Activated CD4-positive, alpha-beta memory T cell treated with anti-CD3 and anti-CD28 coated beads, Interleukin-2, amount 10 ng/mL, durations not matched to agents 7 days and 5 days (primary cell): ENCODE measurements at places on chromosomes 2 and 18.

GRCh38 chr2:166892397-166892796, 4.1 kb downstream of the XIRP2 start:
- no peaks in the 10 kb centered on the region for H3K36me3 ChIP-seq

- peaks cover 47% of the 10 kb centered on the region for H3K4me1 ChIP-seq
- no peak for DNase-seq
- no peak overlapping the region for H3K27ac ChIP-seq
- H3K27me3 ChIP-seq = no peaks in the 10 kb centered on the region
- H3K36me3 ChIP-seq = peaks cover 20% of the 10 kb centered on the region
These were observed 149.8 kb downstream of the AGPS start for GRCh38 chr2:177542396-177542795.

GRCh38 chr2:138298900-138299299, 202.7 kb upstream of the SPOPL start:
- DNase-seq = no peak
- no peaks in the 10 kb centered on the region for H3K36me3 ChIP-seq
- H3K4me1 ChIP-seq = no peaks in the 10 kb centered on the region
- H3K4me3 ChIP-seq = no peak overlapping the region
- no peak overlapping the region for H3K27ac ChIP-seq
- no peaks in the 10 kb centered on the region for H3K27me3 ChIP-seq

- H3K36me3 ChIP-seq = no peaks in the 10 kb centered on the region
- H3K27me3 ChIP-seq = no peaks in the 10 kb centered on the region
- no peak for DNase-seq
- no peak overlapping the region for H3K27ac ChIP-seq
These were observed 29.7 kb upstream of the PID1 start for GRCh38 chr2:229300790-229301189.

DNA sequence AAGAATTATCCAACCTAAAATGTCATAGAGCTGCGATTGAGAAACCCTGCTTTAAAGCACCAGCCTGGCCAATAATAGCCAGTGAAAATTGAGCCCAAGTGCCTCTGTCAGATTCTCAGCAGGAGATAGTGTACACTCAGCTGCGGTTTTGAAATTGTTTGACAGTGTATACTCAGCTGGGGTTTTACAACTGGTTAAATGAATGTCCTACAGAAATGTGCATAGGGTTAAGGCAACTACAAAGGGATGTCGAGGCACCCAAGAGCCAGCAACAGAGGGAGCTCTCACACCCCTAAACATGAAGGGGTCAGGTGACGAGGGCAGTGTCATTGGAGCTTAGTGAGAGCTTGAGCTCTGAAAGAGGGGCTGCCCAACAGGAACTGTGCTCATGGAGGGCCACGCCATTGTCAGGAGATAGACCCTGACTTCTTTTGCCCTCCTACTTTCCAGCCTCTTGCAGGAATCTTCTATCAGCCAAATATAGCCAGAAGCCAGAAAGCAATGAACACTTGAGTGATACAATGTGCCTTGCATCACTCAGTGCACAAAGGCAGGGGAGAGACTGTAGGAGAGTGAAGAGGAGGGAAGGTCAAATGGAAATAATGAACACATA, 15.1 kb downstream of the ACTG2 start:
- no peaks in the 10 kb centered on the region for H3K36me3 ChIP-seq
- DNase-seq = peak; percentile 58
- H3K27me3 ChIP-seq = no peaks in the 10 kb centered on the region

GRCh38 chr2:223227338-223227737, 175.3 kb downstream of the KCNE4 start:
- H3K4me1 ChIP-seq = no peaks in the 10 kb centered on the region
- DNase-seq = no peak
- H3K36me3 ChIP-seq = no peaks in the 10 kb centered on the region
- no peak overlapping the region for H3K4me3 ChIP-seq

GRCh38 chr2:207621501-207622039, 3.6 kb downstream of the METTL21A start:
- peaks cover 51% of the 10 kb centered on the region for H3K4me1 ChIP-seq
- no peak overlapping the region for H3K27ac ChIP-seq
- H3K4me3 ChIP-seq = no peak overlapping the region
- no peak for DNase-seq
- H3K27me3 ChIP-seq = no peaks in the 10 kb centered on the region

DNA sequence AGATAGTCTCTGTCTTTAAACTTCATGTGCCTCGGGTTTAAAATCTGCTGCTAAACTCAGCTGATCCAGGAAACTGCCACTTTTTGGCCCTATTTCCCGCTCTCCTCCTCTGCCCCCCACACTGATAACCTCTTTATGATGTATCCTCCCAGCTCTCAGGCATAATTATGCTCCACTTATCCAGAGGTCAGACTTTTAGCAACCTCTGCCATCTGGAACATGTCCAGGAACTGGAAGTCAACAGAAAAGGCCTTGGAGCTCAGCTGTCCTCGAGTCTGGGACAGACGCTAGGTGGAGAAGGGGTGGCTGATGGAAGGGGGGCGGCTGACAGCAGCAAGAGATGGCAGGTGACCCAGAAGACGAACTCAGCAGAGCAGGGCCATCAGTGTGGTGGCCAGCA, 41.2 kb downstream of the ASAP2 start:
- H3K4me3 ChIP-seq = no peak overlapping the region
- DNase-seq = no peak
- peaks cover 5% of the 10 kb centered on the region for H3K27me3 ChIP-seq
- H3K4me1 ChIP-seq = peaks cover 11% of the 10 kb centered on the region

GRCh38 chr18:24089076-24089475, 49.8 kb upstream of the CABYR start:
- no peak for DNase-seq
- H3K36me3 ChIP-seq = peaks cover 62% of the 10 kb centered on the region
- peaks cover 8% of the 10 kb centered on the region for H3K4me1 ChIP-seq
- no peak overlapping the region for H3K27ac ChIP-seq

- H3K36me3 ChIP-seq = peaks cover 16% of the 10 kb centered on the region
- H3K4me3 ChIP-seq = peak within 1 kb of the TSS; percentile 94
- peak; percentile 72 for DNase-seq
- no peaks in the 10 kb centered on the region for H3K27me3 ChIP-seq
- peaks cover 42% of the 10 kb centered on the region for H3K4me1 ChIP-seq
- H3K27ac ChIP-seq = peak within 1 kb of the TSS; percentile 89
These were observed at the start of gene ADGRF3 for GRCh38 chr2:26346454-26347053. Gene ADGRF3, minus strand, starts transcription at chr2:26346789. Its CDS starts 555 bp downstream, at chr2:26346234.

DNA sequence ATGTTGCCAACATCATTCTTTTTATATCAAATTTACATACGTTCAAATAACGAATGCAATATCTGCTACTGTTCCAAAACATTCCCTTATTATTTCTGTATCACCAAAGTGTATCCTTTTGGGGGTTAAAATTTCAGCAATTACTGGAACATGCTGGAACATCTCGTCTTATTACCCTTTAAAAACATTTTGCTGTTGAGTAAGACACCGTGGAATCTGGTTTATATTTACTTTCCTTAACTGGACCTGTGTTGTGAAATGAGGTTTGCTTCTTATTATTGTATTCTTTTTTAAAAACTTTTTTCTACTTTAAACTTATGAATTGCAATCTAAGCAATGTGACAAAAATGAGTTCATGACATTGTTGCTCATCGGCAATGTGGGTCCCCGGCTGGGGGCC, 87.4 kb upstream of the PTPRM start:
- DNase-seq = no peak
- no peak overlapping the region for H3K4me3 ChIP-seq
- no peaks in the 10 kb centered on the region for H3K4me1 ChIP-seq
- no peak overlapping the region for H3K27ac ChIP-seq

DNA sequence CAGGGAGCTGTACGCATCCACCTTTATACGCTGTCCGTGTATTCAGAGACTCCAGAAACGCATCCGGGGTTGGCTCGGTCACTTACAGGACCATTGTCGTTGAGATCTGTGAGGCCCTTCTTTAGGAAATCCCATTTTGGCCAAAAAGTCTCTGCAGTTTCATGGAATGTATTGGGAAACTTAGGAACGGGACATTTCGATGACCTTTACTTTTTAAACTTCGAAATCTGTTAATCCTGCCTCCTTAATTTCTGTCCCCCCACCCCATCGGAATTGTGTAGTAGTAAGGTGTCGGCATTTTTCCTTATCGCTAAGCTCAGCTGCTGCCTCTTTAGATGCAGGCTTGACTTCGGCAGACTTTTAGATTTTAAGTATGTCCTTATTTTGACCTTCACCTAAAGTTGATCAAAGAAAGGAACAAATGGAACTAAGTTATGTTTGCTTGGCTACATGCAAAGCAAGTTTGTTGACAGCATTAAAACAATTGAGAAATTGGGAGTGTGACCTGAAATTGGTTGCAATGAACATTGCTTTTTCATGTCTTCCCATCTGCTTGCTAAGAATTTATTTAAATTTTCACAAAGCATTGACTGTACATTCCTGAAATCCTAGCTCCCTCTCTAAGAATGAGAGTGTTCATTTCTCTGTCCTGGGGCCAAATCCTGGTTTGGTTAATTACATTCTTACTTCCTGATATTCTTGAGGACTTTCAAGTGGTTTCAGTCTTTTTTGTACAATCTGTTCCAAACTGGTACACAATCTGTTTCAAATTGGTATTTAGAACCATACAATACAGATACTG, 884 bp upstream of the RAPH1 start:
- DNase-seq = no peak
- no peak overlapping the region for H3K27ac ChIP-seq
- peak overlapping the region; percentile 82 for H3K4me3 ChIP-seq
- H3K36me3 ChIP-seq = peaks cover 8% of the 10 kb centered on the region

- no peaks in the 10 kb centered on the region for H3K36me3 ChIP-seq
- H3K27ac ChIP-seq = no peak overlapping the region
These were observed 62.3 kb downstream of the ADCYAP1 start for GRCh38 chr18:966759-967576.

GRCh38 chr2:237514474-237515130, 27.6 kb downstream of the MLPH start:
- DNase-seq = no peak
- no peak overlapping the region for H3K4me3 ChIP-seq
- H3K4me1 ChIP-seq = no peaks in the 10 kb centered on the region
- no peaks in the 10 kb centered on the region for H3K36me3 ChIP-seq
- peaks cover 2% of the 10 kb centered on the region for H3K27me3 ChIP-seq
- H3K27ac ChIP-seq = no peak overlapping the region

- H3K36me3 ChIP-seq = no peaks in the 10 kb centered on the region
- no peak overlapping the region for H3K27ac ChIP-seq
- no peak for DNase-seq
- H3K27me3 ChIP-seq = no peaks in the 10 kb centered on the region
- H3K4me3 ChIP-seq = no peak overlapping the region
- no peaks in the 10 kb centered on the region for H3K4me1 ChIP-seq
These were observed 94.1 kb upstream of the ST8SIA3 start for GRCh38 chr18:57258131-57258777.

DNA sequence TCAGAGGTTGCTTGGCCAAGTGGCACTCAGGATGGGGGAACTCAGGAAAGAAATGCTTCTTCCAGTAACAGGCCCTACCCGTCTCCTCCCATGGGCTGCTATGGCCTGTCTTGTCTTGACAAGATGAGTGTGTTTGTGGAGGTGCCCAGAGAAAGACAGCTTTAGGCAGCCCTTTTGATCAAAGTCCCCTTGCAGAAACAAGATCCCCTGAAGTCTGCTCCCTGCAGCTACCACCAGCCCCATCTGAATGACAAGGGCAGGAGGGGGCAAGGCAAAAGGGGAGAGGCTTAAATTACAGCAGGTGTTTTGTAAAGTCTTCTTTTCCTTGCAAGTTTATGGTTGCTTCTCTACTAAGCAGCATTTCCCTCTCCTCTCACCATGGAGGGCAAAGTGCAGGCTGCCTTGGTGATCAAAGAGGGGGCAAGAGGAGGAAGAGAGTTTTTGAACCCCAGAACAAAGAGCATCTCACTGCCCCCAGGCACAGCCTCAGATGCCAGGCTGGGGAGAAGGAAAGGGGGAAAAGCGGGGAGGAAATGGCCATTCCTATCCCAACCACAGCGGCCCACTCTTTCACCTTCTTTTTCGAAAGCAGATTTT, 6.7 kb downstream of the EVA1A start:
- no peak overlapping the region for H3K4me3 ChIP-seq
- DNase-seq = no peak

DNA sequence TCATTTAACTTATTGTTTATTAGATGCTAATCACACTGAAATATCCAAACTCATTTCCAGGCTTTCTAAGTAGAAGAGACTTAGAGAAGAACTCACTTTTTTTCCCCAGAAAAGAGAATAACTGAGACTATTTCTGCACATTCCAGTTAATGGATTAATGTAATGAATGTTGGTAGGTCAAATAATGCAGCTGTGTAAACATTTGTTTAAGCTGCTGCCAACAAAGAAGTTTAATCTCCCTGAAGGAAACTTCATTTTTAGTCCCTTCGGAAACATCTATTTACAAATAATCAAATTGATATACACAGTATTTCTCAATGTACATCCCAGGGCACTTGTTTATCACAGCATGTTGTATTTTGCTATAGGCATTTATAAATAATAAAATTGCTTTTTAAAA, 126.9 kb downstream of the KCNS3 start:
- no peaks in the 10 kb centered on the region for H3K27me3 ChIP-seq
- H3K36me3 ChIP-seq = no peaks in the 10 kb centered on the region
- H3K4me3 ChIP-seq = no peak overlapping the region
- H3K27ac ChIP-seq = no peak overlapping the region
- DNase-seq = no peak

- no peaks in the 10 kb centered on the region for H3K27me3 ChIP-seq
- DNase-seq = no peak
- no peaks in the 10 kb centered on the region for H3K36me3 ChIP-seq
- no peaks in the 10 kb centered on the region for H3K4me1 ChIP-seq
- no peak overlapping the region for H3K27ac ChIP-seq
These were observed 297.1 kb upstream of the SESTD1 start for GRCh38 chr2:179561702-179562101.

GRCh38 chr18:3172097-3172496, 47.7 kb downstream of the MYOM1 start:
- no peak overlapping the region for H3K4me3 ChIP-seq
- H3K4me1 ChIP-seq = peaks cover 3% of the 10 kb centered on the region
- no peaks in the 10 kb centered on the region for H3K36me3 ChIP-seq
- H3K27ac ChIP-seq = no peak overlapping the region

DNA sequence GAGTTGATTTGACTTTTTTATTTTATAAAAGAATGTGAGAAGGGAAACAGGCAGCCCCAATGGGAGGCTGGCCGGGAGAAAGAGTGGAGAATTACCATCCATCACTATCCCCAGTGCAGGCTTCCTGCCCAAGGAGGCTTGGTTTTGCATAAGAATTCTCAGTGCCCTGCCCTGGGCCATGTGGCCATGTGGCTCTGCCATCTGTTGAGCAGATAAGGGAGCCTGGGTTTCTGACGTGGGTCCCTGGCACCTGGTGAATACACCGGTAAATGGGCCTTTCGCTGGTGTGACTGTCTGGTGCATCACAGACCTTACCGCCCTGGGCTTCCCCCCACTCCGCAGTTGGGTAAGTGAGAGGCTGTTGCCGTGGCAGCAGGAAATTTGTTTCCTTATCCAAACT, 54.5 kb upstream of the TMEM163 start:
- H3K4me1 ChIP-seq = peaks cover 5% of the 10 kb centered on the region
- no peak overlapping the region for H3K27ac ChIP-seq
- DNase-seq = no peak
- H3K4me3 ChIP-seq = no peak overlapping the region

GRCh38 chr2:6941299-6942046, 24.3 kb downstream of the RNF144A start:
- H3K4me3 ChIP-seq = no peak overlapping the region
- H3K4me1 ChIP-seq = peaks cover 21% of the 10 kb centered on the region

GRCh38 chr2:135663148-135663700, 78.4 kb upstream of the UBXN4 start:
- H3K27me3 ChIP-seq = no peaks in the 10 kb centered on the region
- H3K27ac ChIP-seq = no peak overlapping the region
- H3K4me1 ChIP-seq = peaks cover 35% of the 10 kb centered on the region
- peaks cover 37% of the 10 kb centered on the region for H3K36me3 ChIP-seq
